ENCODE measurements at places on chromosomes 12 and 14.

DNA sequence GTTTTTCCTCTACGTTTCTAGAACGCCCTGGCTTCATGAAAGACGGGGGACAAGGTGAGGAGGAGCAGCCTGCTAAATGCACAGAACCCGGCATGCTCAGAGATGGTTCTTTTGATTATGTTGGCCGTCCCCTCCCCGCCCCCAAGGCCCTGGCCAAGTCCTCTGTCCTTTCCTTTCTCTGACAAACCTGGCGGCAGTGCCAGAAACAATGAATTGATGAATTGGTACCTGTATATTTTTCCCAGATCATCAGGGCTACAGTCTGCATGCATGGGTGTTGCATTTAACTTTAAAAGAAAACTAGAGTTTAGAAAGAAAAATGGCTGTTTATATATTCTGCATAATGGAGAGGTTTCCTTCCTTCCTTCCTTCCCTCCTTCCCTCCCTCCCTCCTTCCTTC is 29.0 kb downstream of the GPRC5D start:
- DNase-seq, result no peak

DNA sequence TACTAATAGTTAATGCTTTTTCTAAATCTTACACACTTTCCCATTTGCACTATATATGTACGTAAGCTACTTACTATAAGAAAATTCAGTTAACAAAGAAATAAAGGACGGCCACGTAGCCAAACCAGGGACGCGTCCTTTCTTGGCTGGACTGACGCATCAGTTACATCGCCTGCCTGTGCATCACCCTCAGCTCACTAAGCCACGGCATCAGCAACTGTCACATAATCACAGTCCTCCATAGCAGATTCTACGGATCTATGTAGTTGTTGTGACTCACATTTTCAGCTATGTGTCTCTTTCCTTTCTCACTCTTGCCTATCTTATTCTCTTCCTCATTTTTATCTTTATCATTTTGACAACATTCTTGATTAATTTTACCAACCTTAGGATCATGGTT is 38.1 kb upstream of the C12orf50 start:
- DNase-seq, result peak; percentile 61

DNA sequence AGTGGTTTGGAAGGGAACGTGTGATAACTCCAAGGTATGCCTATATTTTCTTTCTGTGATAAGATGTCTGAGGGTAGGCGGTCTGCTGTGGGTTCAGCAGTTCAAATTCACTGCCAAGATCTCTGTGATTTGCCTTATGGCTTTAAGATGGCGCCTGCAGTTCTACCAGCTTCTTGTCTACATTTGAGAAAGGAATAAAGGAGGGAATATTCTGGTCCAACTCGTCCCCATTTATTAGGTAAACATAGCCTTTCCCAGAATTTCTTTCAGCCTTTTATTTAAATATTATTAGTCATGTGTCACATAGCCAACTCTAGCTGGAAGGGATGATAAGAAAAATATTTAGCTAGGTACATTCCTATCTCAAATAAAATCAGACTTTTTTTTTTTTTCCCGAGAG is 48.8 kb downstream of the KCNJ8 start:
- no peak for DNase-seq

- no peak for DNase-seq
These were observed 2.3 kb downstream of the TCL1A start for GRCh38 chr14:95711476-95712176.

GRCh38 chr12:12903642-12904609 is 12.6 kb downstream of the GPRC5A start:
- DNase-seq, result no peak

- no peak for DNase-seq
These were observed 145.9 kb downstream of the SOX5 start for GRCh38 chr12:23803540-23803939.

GRCh38 chr14:49828640-49829039 is 23.9 kb downstream of the NEMF start:
- DNase-seq, result no peak

DNA sequence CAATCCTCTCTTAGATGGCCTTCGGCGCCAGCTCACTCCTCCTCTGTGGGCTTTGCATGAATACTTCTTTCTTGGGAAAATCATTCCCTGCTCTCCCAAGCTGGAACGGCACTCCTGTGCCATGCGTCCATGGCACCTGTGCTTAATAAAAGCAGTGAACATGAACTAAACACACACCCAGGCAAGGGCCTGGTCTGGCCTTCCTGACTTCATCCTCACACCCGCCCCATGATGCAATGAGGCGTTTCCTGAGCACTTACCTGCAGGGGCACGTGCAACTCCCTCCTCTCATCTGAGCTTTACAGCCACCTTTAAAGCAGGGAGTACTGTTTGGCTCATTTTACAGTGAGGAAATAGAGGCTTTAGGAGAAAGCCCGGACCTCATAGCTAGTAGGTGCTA is 219.8 kb downstream of the SLC41A2 start:
- no peak for DNase-seq

DNA sequence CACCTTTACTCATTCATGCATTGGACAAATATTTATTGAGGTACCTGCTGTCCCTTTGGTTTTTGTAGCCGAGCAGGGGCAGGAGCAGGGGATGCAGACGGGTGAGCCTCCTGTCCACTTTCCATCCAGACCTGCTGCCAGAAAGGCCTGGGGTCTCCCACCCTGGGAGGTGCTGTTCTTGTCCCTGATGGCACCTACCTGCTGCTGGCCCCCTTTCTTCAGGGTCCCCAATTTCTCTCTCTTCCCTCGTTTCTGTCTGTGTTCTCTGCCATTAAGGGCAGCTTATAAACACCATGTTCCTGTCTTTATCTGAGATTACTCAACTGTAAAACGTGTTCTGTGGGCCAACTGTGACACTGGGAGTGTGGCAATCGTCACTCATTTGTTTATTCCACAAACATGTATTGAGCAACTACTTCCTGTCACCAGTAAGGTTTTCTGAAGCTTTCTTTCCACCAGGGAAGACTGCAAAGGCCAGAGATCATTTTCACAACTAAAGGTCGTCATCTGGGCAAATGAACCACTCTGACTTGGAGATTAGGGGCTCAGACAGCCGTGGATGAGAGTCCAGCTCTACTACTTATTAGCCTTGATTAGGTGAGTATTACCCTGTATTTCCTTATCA is at the start of gene HAL:
Gene HAL (minus strand): TSS at position 311 of the 625 bp plus-strand sequence. CDS start 434 bp downstream, outside the sequence.
- DNase-seq, result peak; percentile 34

DNA sequence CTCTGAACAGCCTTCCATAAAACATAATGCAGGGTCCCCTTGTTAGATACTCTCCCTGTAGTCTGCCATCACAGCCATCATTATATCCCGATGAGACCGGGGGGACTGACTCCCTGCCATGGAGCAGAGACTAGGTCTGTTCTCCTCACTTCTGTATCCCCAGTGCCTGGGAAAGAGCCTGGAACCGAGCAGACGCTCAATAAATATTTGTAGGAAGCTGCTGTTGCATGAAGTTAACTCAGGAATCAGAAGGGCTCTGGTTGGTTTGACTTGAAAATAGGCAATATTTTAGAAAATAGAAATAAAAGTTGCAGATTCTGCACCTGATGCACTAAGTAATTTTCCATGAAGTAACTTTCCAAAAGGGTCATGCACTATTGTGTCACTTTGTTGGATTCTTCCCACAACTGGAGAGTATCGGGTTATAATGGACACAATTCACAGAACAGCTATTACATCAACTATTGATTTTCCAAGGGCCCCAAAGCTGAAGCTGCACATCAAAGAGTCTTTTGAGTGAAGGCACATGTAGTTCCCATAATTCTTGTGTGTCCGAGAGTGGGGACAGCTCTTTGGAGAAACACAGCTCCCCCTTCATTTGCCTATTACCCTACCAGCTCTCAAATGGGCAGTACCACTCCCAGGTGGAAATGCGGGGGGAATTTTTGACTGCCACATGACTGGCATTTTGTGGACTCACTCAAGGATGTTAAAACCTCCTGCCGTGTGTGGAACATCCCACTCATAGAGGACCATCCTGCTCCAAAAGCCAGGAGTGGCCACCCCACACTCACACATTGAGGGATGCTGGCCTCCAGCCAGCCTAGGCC is 18.8 kb downstream of the CLMN start:
- DNase-seq, result no peak

DNA sequence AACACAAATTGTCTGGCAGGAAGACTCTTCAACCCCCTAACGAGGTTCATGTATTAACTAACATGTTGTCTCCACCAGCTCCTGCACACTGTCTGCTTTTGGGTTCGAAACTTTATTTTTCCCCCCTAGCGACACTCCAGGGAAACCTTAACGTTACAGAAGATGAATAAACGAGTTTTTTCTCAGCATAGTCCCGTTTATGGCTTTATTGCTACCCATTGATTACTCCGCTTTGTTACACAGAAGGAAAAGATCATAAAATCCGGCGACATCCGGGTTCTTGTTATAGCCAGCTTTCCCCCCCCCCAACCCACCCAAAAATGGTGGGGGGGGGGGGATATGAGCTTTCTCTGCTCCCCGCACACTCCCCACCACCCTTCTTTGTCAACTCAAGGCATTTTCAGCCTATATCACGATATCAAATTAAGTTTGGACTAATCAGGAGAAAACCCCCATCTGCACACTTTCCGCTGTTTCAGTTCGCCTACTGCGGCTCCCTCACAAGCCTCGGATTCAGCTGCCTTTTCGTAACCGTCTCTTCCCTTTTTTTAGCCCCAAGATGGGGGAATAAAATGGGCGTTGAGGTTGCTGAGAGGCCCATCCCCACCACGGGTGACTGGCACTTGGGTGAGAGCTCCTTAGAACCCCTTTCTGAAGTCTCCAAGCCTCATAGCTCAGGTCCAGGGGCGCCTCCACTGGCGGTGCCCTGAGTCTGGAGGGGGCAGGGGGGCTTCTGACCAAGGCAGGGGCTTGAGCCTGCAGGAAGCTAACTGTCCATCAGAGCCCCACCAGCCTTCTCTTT is 1.4 kb upstream of the HOXC6 start:
- no peak for DNase-seq

- peak; percentile 65 for DNase-seq
These were observed 24.2 kb downstream of the CHST11 start for GRCh38 chr12:104480826-104481440.

DNA sequence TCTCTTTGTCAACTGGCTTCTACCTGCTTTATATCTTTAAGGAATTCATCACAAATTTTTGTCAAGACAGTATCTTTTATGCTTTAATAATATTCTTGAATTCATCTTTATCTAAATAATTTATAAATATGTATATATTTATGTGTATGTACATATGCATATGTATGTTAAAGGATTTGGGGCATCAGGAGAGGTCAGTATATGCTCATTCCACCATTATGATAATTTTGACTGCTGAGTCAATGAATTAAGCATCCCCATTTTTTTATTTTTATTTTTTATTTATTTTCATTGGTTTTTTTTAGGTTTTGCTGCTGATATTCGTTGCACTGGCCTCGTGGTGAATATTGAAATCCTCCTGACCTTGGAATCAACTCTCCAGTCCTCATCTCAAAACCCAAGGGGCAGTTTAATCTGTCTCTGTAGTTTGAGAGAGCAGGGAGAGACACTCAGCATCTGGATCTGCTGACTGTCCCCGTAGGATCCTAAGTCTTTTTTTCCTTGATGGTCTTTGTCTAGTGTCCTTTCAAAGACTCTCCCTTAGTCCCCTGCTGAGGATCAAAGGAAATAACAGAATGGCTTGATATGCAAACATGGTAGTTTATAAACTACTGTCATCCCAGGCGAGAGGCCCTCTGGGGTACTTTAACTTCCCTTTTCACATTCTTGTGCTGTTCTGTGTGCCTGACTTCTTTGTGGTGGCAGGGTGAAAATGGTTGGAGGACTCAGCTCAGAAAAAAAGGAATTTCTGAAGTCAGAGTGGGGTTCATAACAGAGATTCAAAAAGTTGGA is 218.7 kb downstream of the DIO2 start:
- no peak for DNase-seq

- no peak for DNase-seq
These were observed 334.1 kb upstream of the RGS6 start for GRCh38 chr14:71597955-71598660.

DNA sequence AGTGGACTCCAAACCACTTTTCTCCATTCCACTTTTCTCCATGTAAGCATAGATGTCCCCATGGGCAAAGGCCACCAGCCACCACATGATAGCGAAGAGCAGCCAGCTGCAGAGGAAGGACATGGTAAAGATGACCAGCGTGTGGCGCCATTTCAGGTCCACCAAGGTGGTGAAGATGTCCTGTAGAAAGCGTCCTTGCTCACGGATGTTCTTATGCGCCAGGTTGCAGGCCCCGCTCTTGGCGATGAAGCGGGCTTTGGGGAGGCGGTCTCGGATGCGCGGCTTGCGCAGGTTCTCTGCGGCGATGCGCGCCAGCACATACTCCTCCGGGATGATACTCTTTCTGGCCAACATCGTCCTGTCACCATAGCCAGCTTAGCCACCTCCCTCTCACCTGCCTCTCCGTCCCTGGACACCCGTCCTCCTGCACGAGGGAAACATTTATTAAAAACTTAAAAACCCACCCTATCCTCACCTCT is 1.2 kb downstream of the KCNJ8 start:
- peak; percentile 10 for DNase-seq

DNA sequence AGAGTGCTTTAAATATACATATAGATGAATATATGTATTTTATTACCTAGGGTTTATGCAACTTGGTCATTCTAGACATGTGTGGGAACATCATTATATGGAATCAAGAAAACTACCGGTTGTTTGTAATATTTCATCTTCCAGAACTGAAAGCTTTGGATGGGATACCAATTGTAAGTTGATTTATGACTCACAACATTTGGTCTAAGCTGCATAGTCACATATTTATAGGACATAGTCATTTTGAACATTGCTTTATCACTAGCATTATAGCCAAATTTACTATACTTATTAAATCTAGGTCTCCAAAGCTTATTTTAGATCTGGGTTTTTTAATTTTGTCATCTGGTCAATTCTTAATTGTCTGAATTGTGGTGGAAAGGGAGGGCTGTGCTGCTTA is 83.7 kb upstream of the PCNX4 start:
- no peak for DNase-seq

GRCh38 chr12:126160912-126161311 is 1095.7 kb downstream of the AACS start:
- DNase-seq, result no peak

GRCh38 chr12:53777412-53777811 is 25.6 kb upstream of the CISTR start:
- no peak for DNase-seq

GRCh38 chr12:2453761-2454090 is 341.0 kb upstream of the FKBP4 start:
- DNase-seq, result no peak

GRCh38 chr12:26172013-26172412 is 23.4 kb upstream of the SSPN start:
- DNase-seq, result no peak

- DNase-seq, result no peak
These were observed 26.1 kb upstream of the APOLD1 start for GRCh38 chr12:12759234-12759915.

GRCh38 chr14:54312166-54312801 is 84.5 kb upstream of the CDKN3 start:
- DNase-seq, result peak; percentile 95

- no peak for DNase-seq
These were observed 99.8 kb downstream of the TGFB3 start for GRCh38 chr14:75881994-75882393.

DNA sequence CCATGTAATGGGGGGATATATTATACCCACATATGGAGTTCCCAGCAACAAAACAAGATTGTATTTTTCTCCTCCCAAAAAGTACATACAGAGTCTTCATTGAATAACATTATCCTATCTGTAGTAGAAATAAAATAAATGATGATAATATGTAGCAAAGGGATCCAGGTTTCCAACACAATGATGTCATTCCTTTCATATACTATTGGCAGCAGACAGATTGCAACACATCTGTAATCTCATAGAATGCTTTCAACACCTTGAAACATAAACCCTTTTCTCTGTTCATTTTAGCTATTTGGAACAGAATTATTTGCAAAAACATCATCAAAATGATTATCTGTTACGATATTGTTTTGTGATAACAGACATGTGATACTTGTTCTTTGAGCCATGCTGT is 317.6 kb downstream of the DPF3 start:
- peak; percentile 55 for DNase-seq

GRCh38 chr12:111773801-111774551 is 7.2 kb downstream of the ALDH2 start:
- peak; percentile 93 for DNase-seq
